ENCODE measurements at places on chromosomes 11 and 22.
A peak's percentile ranks its signal among the peaks of the same experiment; 100 is the strongest.

DNA sequence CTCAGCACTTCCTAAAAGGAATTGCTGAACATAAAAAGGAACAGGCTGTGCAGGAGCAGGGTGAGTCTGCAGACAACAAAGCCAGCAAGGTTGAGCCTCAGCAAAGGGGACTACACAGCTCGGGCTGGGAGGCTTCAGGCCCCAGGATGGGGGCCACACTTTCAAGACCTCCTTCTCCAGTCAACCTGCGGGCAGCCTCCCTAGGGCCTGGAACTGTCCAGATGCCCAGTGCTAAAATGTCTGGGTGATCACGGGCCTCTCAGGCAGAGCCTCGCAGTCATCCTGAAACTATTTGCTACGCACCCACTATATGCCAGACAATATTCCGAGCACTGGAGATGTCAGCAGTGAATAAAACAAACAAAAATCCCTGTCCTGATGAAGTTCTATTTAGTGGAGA, 3.9 kb upstream of the NEFH start:
- DNase-seq: peak; percentile 17

- DNase-seq: no peak
Measured at GRCh38 chr11:95565724-95566141, 223.8 kb downstream of the FAM76B start.

GRCh38 chr11:58562375-58562800, 13.3 kb downstream of the LPXN start:
- DNase-seq: no peak

DNA sequence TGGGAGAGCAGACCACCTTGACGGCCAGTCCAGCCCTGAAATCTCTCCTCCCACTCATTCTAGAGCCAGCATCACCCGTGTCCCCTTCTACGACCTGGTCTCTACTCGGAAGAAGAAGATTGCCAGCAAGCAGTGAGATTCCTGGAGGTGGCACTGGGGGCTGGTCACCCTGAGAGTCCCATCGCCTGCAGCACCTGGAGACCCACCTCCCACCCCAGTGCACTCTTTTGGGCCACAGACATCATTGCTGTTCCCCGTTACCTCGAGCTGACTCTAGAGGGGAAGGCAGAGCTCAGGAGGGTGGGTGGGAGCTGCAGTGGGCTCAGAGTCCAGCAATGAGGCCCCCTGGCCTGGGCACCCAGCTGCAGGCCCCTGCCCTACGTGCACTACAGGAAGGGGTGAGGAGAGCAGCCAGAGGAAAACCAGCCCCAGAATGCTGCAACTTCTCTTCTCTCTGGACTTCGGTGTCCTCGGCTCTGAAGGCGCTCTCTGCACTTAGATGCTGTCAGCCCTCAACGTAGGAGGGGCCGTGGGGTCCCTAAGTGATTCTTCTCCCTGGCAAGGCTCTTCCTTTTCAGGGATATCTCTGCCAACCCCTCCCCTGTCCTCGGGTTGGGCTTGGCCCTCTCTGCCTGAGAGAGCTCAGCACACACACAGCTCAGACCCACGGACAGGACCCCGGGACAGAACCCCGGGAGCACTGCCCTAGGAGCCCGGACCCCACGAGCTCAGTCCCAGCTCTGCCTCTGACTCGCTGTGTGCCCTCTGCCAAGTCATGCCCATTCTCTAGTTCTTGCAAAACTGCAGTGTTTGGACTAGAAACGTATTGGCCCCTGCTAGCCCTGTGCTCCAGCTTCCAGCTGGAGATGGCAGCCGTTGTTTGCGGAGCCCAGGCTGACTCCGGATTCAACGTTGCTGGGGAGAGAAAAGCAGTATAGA, 31.3 kb downstream of the CYTH4 start:
- no peak for DNase-seq

GRCh38 chr22:28183078-28183860, 264.2 kb upstream of the PITPNB start:
- DNase-seq: no peak

DNA sequence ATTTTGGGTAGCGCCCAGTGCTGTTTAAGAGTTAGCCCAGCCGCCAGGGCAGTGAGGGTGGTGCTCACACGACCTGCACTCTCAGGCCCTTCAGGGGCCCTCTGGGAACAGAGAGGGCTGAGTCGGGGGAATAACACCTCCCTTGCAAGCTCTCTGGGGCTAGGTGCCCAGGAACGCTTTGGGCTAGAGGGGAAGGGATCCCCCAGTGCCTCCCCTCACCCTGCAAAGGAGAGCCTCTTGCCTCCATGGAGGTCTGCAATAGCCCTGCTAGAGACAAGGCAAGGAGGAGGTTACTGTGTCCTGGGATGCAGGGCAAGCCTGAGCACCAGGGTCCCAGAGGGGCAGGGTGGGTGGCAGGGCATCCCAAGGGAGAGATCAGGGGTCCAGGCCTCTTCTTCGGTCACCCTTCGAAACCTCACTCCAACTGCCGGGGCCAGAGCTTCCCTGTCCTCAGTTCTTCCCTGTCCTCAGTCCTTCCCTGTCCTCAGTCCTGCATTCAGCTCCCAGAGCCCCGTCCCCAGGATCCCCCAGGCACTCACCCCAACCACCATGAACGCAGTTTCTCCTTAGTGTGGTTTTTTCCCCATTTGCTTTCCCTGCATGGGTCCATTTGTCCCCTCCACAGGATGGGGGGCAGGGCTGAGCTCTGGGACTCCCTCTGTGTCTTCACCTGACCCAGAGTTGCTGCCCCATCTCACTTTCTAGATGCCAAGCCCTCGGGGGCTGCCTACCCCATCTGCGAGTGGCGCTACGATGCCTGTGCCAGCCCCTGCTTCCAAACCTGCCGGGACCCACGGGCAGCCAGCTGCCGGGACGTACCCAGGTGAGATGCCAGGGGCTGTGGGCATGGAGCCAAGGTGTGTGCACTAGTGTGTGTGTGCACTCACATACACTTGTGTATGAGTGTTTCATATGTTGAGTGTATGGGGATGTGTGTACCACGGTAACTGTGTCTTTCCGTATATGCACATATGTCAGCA, 60.8 kb downstream of the OTOG start:
- no peak for DNase-seq

DNA sequence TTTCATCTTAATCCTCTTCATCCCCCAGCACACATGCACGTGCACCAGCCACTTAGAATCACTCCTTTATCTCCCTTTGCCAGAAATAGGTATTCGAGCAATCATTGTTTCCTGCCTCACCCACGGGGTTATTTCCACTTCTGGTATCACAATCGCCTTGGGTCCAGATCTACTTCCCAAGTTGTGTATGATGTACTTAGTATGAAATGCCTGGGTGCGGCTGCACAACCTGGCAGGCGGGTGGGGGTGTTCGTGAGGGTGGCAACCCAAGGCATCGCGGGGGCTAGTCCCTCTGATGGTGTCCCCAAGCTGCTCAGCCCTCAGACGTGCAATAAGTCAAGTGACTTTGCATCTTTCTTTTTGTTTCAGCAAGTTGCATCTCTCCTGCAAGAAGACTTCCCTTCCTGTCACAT, 475.6 kb downstream of the MIAT start:
- DNase-seq: no peak

DNA sequence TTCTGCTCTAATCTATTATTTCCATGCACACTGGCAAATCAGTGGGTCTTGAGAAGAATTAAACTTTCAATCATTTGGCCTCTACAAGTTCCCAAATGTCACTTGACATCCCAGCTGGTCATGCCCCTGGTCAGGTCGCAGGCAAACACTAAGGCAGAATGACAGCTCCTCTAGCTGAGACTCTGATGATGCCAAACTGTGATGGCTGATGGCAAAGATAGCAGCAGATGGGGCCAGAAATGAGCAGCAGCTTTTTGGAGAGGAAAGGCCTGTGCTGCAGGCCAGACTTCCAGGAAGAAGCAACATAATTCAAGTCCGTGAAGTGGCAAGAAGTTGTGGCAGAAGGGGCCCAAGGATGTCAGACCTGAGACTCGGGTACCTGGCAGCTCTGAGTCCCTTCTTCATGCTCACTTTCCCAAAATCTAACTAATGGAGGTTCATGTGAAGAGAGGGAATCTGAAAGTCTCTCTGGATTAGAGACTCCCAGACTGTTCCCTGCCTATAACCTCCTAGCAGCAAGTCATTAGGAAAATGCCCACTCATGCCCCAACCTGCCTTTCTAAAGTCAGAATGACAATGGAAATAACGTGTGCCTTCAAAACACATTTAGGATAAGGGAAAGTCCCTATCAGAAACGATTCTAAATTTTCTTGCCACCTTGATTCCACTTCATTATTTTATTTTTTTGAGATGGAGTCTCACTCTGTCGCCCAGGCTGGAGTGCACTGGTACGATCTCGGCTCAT, 9.4 kb upstream of the PMM1 start:
- DNase-seq: no peak

- DNase-seq: no peak
Measured at GRCh38 chr11:30106222-30107181, 89.7 kb upstream of the KCNA4 start.

DNA sequence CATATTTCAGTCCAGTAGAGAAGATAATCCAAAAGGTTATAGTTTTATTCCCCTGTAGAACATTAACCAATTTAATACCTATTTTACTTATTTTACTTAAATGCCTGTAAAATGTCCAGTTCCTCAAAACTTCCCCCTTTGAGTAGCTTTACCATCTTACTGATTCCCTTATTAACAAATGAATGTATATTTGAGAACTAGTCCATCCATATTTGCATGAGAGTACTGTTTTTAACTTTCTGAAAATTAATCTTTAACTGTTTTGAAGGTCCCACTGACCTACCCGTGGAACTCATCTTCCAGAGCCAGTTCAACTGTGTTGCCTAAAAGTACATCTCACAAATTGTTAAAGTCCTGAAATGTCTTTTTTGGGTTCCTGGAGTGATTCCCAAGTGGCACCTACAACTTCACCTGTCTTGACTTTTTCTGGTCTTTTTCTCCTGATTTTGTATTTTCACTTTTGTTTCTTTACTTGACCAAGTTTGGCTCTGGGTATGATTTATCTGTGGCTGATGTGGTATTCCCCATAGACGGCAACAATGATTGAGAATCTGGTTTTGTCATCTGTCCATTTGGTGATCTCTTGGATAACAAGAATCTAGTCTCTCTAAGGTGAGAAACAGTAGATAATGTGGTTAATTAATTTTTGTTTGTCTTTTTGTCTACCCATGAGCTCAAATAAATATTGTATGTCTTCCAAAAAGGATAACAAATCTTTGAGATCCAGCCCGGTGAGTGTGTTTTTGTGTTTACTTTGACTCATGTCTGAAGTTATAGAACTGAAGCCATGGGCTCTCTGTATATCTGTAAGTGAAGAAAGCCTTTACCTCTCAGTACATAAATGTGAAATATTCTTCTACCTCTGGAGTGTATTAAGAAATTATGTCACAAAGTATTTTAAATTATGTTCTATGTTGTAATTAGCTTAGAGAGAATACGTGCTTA, 174.2 kb downstream of the ETS1 start:
- DNase-seq: no peak

DNA sequence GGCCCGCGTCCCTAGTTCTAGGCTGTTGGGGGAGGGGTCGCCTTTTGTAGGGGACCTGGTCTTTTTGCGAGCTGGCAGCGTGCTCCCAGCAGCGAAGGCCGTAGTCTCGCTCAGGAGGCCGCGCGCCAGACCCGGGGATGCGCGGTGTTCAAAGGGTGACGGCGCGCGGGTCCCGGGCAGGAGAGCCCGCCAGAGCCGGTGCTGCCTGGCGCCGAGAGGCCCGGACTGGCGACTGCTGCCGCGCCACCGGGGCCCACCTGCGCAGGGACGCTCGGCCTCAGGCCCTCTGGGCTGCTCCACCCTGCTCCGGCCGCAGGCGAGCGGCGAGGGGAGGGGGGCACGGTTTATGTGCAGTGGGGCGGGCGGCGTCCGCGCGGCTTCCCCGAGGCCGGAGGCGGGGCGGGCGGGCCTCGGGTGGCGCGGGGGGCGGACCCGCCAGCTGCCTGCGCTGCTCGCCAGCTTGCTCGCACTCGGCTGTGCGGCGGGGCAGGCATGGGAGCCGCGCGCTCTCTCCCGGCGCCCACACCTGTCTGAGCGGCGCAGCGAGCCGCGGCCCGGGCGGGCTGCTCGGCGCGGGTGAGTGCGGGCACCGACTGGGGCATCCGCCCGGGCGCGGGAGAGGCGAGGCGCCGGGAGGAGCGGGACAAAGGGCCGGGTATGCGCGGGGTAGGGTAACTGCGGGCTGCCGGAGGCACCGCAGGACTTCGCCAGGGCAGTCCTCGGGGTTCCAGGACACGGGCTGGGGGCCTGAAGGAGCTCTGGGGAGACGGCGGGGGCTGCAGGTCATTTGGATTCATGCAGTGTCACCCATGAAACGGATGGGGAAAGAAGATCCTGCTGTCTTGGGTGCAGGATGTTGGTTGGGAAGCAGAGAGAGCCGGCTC, at the start of gene PRSS23:
Gene PRSS23 (plus strand): TSS at position 467 of the 884 bp plus-strand sequence. CDS start 7,102 bp downstream, outside the sequence.
- peak; percentile 78 for DNase-seq

GRCh38 chr11:12801976-12802375, 127.8 kb downstream of the TEAD1 start:
- DNase-seq: peak; percentile 47

DNA sequence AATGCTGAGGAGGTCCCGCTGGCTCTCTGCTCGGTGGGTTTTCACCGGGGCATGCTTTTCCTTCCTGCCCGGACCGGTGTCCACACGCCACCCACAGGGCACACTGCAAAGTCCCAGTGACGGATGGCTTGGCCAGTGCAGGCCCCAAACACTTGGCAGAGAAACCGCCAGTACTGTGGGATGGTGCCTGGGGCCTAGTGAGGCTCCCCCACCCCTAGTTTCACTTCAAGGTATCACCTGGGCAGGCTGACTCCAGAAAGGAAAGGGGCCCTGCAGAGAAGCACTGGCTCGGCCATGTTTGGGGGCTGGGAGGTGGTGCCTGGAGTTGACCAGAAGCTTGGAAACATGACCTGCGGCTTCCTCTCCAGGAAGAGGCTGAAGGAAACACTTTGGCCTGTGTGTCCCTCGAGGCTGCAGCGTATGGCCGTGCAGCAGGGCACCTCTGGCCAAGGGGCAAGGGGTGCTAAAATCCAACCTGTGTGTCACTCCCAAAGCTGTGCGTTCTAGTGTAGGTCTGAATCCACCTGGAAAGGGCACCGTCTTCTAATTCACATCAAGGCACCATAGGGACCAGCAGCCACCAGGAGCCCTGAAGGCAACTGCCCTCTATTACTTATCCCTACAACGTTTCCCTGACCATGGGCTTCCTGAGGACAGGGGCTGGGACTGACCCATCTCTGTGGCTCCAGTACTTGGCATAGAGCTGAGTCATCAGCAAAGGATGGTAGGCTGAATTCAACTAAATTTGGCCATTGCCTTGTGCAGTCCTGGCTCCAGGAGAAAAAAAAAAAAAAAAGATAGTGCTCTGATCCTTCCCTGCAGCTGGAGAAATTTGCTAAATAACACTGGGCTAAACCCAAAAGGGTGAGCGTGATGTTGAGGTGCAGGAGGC, 22.6 kb downstream of the TPBGL start:
- DNase-seq: peak; percentile 15

GRCh38 chr11:99069856-99070444, 49.2 kb downstream of the CNTN5 start:
- no peak for DNase-seq

- DNase-seq: peak; percentile 21
Measured at GRCh38 chr22:23231471-23232093, 51.3 kb downstream of the BCR start.

GRCh38 chr11:73622926-73623593, 23.3 kb upstream of the PLEKHB1 start:
- peak; percentile 19 for DNase-seq

- DNase-seq: peak; percentile 78
Measured at GRCh38 chr22:32985899-32986765, 72.0 kb downstream of the SYN3 start.

- DNase-seq: no peak
Measured at GRCh38 chr11:35292279-35292678, 127.1 kb downstream of the SLC1A2 start.
